BJ (cell line): ENCODE measurements at places on chromosomes 2 and 18. TPM values are rescaled to one million over a fixed set of nuclear protein-coding genes. Genes with fewer than 3 reads are reported as not detected.

TNFAIP6 gene
- 2.1 and 4.5 TPM in 2 replicates for polyA plus RNA-seq

ELOA2 gene
- not detected in 2 replicates for polyA plus RNA-seq

RFX8 gene
- polyA plus RNA-seq: 1.7 and 2.1 TPM in 2 replicates

IGFBP2 gene
- 122 and 142 TPM in 2 replicates for polyA plus RNA-seq

XDH gene
- 0.47 and 0.69 TPM in 2 replicates for polyA plus RNA-seq

TTR gene
- polyA plus RNA-seq: not detected in 2 replicates

IL18RAP gene
- not detected in 2 replicates for polyA plus RNA-seq

GRCh38 chr2:191859681-191860080 is 12.8 kb upstream of the CAVIN2 start:
- DNase-seq: no peak

- no peak for DNase-seq
Observed at GRCh38 chr2:190591437-190591836, 56.9 kb upstream of the NEMP2 start.

DNA sequence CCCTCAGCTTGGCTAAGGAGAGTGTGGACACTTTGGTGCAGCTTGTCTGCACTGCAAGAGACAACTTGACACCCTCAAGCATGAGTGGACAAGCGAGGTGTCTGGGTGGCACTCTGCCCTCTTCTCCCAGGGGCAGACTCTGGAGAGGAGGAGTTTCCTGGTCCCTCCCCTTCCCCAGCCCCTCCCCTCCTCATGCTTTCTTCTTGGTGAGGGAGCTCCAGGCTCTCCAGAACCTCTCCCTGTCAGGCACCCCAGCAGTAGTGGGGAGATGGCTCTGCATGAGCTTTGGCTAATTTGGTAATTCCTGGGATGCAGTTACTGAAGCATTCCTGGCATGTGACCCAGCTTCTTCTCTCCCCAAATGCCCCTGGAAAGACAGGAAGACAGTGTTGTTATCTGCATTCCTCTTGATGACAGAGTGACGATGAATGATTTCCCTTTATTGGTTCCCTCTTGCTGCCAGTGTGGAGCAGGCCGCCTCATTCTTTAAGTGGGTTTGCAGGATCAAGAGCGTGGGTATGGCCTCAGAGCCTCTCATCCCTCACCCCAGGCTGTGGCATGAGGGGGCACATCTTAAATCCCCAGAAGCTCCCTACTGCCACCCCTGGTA is 89.2 kb downstream of the STPG4 start:
- DNase-seq: peak; percentile 94

- DNase-seq: no peak
Observed at GRCh38 chr2:30608643-30609042, 161.6 kb downstream of the LCLAT1 start.

DNA sequence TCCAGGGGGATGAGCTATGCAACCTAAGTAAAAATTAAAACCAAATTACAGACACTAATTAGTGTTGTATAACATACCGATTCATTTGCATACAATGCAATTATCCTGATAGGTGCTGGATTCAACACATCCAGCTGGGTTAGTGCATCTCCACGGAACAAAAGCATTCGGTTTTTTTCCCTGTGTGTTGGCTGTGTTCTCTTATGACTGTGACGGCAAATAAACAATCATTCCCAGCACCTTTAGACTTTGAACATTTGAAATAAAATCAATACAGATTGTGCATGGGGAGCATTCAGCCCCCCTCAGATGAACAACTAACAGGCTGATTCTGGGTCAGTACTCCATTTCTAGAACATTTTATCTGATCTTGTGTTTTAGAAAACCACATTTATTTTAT is 22.7 kb downstream of the FAM124B start:
- no peak for DNase-seq

DNA sequence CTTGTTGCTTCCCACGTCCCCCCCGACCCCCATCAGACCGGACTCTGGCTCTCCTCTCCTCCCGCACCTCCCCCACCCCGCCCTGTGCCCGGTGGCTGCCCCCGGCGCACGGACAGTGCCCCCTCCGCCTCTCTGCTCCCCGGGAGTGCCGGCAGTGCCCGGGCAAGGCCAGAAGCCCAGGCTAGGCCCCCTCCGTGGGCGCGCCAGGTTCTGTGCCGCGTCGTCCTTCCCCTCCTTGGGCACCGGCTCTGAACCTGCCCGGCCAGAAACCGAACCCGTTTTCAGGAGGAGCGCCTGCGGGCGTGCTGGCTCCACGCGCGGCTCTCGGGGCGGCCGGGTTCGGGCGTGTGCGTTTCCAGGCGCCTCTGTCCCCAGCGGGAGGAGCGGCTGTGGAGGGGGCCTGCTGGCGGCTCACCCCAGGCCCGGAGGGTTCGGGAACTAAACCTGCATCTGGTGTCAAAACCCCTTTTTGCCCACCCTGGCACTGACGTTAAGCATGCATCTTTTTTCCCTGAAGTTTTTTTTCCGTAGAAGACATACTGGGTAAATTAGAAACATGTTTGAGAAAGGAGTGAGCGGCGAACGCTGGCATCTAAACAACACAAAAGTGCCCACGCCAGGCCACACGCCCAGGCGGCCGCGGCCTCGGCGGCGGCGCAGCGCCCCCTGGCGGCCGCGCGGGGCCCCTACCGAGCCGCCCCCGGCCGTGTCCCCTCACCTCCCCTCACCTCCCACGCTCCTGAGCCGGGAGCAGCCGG is 123.9 kb upstream of the SLC1A4 start:
- no peak for DNase-seq

DNA sequence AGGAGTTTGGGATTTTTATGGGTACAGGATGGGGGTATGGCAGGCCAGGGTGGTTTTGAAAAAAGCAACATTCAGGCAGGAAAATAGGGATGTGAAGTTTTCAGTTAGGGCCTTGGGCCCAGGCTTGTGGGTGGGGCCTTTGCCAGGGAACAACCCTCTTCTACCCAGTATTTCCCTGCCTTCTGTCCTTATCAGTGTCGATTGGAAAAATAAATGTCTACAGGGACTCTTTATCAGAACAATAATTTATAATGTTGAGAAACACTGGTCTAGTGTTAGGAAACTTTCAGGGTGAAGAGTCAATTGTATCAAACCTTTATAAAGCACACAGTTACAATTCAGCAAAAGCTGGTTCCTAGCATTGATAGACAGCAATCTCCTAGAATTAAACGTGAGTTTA is 214.1 kb upstream of the NABP1 start:
- no peak for DNase-seq

DNA sequence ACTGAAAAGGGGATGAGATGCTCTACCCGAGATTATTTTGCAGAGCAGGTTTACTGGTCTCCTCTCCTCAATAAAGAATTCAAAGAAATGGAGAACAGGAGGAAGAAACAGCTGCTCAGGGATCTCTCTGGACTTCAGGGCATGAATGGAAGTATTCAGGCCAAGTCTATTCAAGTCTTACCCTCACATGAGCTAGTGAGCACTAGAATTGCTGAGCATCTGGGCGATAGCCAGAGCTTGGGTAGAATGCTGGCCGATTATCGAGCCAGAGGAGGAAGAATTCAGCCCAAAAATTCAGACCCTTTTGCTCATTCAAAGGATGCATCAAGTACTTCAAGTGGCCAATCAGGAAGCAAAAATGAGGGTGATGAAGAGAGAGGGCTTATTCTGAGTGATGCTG is 60.0 kb downstream of the PIKFYVE start:
- DNase-seq: no peak

DNA sequence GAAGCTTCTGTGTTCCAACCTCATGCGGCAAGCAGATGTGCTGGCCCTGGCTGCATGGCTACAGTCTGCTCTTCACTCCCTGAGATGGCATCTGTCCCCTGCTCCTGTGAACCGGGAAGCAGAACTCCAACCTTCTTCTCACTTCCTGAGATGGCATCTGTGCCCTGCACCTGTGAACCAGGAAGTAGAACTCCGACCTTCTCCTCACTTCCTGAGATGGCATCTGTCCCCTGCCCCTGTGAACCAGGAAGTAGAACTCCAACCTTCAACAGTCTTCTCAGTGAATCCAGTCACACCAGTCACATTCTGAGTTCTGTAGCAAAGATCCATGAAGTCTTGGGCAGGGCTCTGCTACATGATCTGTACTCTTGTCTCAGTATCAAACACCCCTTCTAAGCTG is 887.2 kb upstream of the KLHL29 start:
- DNase-seq: no peak

- DNase-seq: no peak
Observed at GRCh38 chr2:233497692-233498091, 68.9 kb downstream of the USP40 start.

DNA sequence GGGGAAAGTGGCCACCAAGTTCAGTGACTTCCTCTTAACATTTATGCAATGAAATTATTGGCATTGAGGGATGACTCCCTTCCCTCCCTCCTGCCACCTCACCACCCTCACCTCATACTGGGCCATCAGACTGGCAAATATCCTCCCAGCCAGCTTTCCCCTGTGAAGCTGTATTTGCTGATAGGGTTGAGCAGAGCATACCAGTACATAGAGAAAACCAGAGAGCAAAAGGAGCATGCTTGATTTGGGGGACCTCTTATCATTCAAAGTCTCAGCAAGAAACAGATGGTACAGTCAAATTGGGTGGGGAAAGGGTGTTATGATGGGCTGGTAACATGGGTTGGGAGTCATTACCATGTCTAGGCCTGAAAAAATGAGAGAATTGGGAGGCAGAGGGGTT is 19.1 kb upstream of the B3GNT2 start:
- DNase-seq: no peak

- DNase-seq: no peak
Observed at GRCh38 chr2:151410485-151410834, 758 bp downstream of the RIF1 start.

- DNase-seq: no peak
Observed at GRCh38 chr2:55097461-55098410, 47.5 kb upstream of the RTN4 start.

DNA sequence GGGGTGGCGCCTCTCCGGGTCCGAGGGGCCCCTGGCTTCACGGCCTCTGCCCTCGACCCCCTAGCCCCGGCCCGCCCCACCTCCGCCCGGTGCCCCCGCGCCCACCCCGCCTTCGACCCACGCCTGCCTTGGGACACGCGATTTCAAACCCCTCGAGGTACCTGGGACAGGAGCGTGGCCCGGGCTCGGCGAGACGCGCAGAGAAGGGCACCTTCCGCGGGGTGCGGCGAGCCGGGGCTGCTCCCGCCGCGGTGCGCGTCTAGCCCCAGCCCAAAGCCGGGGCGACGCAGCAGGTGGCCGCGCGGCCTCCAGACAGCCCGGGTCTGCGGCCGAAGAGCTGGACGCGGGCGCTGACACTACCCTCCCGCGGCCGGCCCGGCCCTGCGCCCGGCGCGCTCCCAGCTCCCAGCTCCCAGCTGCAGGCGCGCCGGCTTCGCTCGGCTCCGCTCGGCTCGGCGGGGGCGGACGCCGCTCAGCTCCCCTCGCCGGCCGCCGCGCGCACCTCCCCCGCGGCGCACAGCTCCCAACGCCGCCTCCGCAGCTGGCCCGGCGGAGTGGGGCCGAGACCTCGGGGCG is at the start of gene CRACDL:
Gene CRACDL, minus strand, starts transcription at position 449 of the 576 bp plus-strand sequence. CDS start 89,425 bp downstream, outside the sequence.
- no peak for DNase-seq

GRCh38 chr2:20456636-20457426 is 10.0 kb downstream of the RHOB start:
- no peak for DNase-seq

DNA sequence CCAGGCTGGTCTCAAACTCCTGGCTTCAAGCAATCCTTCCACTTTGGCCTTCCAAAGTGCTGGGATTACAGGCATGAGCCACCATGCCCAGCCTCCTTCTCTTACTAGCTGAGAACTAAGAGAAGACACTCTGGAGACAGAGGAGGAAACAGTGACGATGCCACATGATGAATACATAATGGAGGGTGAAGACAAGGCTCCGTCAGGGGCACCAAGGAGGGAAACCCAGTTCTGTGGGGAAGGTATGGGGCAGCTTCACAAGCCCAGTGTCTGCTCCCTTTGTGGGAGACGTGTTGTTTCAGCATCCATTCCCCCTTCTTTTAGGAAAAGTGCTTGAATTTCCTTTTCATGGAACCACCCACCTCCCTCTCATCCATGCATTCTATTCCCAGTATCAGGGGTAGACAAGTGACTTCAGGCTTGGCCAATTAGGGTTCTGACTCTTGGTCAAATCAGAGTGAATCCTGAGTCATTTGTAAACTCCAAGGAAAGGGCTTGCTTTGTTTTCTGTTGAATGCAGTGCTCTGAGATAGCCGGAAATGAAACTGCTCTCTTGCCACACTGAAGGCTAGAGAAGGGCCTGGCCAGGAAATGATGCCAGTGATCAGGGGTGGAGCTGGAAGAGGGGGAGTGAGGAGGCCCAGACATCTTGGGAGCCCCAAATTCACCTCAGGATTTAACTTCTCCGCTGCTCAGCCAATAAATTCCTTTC is 23.7 kb downstream of the TMEM127 start:
- peak; percentile 76 for DNase-seq

DNA sequence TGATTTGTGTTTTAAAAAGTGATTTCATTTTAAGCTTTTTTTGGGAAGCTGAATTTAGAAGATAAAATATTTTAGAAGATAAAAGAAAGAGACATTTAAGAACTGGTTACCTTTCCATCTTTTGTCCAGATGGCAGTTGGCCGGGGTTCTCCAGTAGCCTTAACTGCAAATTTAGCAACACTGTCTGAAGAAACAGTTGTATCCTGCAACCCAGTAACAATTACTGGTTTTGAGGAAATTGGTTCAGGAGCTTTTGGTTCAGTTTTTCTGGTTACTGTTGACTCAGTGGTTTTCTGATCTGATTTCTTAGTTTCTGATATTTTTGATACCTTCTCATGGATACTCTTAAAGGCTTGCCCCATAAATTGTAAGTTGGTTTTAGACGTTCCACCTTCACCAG is 49.9 kb downstream of the PLEKHA3 start:
- DNase-seq: no peak

GRCh38 chr2:175156534-175156933 is 11.5 kb downstream of the ATF2 start:
- no peak for DNase-seq

GRCh38 chr2:163934131-163934530 is 198.3 kb upstream of the FIGN start:
- no peak for DNase-seq

DNA sequence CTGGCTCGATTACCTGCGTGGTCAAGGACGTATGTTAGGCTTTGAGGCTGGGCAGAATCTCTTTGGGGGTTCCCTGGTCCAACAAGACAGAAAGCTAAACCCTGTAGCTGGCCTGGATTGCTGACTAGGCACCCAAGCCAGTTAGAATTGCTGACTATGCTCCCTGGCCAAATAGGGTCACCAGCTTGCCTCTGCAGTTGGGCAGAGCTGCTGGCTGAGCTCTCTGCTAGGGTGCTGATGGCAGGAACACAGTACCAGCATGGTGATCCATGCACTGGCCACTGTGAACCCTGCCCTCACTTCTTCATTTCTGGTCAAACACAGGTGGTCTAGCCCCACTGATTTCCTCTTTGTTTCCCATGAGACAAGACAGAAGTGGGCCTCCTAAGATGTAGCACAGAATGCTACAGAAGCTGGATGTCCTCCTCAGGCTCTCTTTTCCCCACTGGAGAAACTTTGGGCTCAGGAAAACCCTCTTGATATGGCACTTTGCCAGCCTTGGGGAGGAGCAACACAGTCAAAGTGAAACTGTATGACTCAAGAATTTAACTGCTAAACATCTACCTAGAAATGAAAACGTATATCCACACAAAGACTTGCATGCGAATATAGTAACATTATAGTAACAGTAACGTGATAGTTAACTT is 20.8 kb downstream of the SP140L start:
- DNase-seq: no peak

DNA sequence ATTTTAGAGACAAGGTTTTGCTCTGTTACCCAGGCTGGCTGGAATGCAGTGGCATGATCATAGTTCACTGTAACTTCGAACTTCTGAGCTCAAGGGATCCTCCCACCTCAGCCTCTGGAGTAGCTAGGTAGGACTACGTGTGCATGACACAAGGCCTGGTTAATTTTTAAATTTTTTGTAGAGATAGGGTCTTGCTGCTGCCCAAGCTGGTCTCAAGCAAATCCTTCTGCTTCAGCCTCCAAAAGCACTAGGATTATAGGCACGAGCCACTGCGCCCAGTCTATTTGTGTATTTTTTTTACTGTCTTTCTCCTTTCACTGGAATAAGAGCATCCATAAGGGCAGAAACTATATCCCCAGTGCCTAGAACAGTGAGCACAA is 89.3 kb downstream of the PLEKHM3 start:
- no peak for DNase-seq
